ENCODE measurements at places on chromosomes 7 and 10.
A peak's percentile ranks its signal among the peaks of the same experiment; 100 is the strongest.

DNA sequence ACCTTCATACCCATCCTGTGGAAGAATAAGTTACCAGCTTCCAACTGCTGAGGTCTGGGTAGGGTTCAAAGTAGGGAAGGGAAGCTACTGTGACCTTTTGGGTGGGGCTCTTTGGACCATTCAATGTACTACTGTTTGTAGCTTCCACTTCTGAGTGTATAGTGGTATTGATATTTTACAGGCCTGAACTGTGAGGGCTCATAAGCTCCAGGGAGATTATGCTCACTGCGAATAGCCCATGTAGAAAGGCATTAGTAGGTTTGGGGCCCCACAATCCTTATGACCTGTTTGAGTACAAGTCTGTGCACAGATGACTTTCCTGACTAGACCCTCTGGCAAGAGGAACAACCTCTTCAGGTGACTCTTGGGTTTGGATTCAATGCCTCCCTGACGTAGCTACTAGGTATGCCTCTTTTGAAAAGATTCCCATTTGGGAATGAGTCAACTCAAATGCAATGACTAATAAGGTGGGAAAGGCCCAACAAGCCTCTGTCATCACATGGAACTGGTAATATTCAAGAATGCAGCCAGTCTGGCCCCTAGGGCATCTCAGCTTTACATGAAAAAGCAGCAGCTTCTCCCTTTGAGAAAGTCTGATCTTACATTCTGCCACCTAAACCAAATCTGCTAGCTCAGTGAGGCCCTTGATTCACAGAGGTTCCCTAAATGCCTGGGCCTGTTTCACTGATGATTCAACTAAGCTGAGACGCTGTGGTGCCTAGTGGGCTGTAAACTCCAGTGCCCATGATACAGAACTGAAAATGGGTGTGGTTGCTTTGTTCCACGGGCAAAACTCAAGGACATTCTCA, 79.8 kb downstream of the ABI1 start:
- DNase-seq = peak; percentile 35

- DNase-seq = no peak
Observed at GRCh38 chr7:108008240-108008639, 5.3 kb upstream of the LAMB1 start.

DNA sequence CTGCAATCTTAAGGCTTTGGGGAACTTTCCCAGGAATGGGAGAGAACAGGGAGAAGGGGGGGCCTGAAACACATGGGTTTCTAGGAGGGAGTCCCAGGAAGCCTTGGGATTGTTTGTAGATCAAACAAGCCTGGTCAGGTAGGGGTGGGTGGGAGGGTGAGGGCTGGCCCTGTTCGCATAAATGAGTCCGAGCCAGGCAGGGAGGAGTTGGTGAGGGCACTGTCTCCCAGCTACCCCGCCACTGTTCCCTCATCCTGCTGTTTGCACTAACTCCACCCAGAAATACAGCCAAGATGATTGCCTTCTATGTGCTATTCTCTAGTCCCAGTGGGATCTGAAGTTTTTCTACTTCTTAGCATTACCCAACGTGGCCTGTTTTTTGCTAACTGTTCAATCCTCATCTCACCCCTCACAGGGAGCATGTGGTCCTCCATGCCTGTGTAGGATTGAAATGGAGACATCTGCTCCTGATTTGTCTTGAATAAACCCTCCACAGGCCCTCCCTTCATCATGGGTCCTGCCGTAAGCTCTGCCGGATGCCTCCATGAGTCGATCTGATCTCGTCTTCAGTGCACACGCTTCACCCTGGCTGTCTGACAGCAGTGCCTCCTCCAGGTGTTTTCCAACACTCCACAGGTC, 257.0 kb downstream of the COBL start:
- DNase-seq = no peak

DNA sequence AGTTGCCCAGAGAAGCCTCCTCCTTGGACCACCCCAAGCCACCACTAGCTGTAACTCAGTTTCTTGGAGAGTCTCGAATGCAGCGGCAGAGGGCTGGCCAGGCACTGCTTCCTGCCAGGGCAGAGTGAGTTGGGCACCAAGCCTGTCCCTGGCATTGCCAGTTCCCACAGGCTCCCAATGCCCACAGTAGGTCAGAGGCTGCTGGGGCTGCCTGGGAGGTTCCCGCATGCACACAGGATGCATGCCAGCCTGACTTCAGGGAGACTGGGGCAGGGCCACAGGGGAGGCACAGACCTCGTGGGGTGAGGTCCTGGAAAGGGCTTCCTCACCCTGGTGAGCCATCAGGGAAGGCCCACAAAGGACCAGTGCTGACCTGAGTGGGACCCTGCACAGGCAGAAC, 152.8 kb downstream of the ZNF248 start:
- no peak for DNase-seq

- DNase-seq = no peak
Observed at GRCh38 chr10:69474742-69475432, 23.6 kb downstream of the TSPAN15 start.

GRCh38 chr10:111079781-111080180, 3.0 kb downstream of the ADRA2A start:
- DNase-seq = no peak

DNA sequence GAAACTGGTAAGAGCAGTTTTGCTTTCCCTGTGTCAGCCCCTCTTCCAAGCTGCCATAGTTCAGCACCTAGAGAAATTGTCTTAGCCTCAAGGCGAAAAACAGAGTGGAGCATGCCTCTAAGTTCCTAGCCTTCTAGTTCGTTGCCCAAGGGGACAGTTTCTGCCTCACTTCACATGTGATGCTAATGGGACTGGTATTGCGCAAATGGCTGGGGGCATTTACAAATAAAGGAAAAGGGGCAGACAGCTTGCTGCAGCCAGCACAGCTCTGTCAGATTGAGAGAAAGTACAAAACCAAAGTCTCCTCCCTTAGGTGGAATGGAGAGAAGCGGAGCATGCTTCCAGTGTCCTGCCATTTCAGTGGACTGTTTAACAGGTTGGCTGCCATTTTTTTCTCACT, 567.7 kb downstream of the ETV1 start:
- DNase-seq = no peak

- DNase-seq = no peak
Observed at GRCh38 chr10:80281784-80282765, 7.4 kb downstream of the MAT1A start.

DNA sequence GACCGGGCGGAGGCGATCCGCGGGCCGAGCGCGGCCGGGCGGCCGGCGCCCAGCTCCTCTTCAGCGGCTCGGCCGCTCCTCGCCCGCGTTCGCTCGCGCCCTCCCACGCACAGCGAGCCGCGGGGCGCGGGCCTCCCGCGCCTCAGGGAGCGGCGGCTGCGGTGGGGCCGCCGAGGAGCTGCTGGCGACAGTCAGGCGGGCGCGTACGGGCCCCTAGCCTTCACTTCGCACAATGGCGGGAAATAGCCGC, at the start of gene MCMBP:
TSS of gene MCMBP (minus strand) at position 234 of the 250 bp plus-strand sequence. CDS start 259 bp downstream, outside the sequence.
- DNase-seq = no peak

DNA sequence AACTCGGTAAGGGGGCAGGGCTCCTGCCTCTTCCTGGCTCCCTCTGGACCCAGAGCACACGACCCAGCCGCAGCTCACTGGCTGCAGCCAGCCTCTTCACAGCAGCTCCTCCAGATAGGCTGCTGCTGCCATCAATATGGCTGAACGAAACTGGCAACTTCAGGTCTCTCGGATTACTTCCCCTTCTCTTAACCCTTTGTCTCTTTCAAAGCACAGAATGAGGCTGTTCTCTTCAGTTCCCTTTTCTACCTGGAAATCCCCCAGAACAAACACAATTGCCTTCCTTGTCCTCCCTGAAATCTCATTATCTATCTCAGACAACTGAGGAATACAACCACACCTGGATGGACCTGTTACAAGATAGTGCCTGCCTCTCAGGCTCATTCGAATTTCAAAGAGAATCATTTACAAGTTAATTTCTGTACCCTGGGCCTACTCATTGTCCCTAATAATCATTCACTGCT, 193.4 kb upstream of the MBL2 start:
- DNase-seq = no peak

DNA sequence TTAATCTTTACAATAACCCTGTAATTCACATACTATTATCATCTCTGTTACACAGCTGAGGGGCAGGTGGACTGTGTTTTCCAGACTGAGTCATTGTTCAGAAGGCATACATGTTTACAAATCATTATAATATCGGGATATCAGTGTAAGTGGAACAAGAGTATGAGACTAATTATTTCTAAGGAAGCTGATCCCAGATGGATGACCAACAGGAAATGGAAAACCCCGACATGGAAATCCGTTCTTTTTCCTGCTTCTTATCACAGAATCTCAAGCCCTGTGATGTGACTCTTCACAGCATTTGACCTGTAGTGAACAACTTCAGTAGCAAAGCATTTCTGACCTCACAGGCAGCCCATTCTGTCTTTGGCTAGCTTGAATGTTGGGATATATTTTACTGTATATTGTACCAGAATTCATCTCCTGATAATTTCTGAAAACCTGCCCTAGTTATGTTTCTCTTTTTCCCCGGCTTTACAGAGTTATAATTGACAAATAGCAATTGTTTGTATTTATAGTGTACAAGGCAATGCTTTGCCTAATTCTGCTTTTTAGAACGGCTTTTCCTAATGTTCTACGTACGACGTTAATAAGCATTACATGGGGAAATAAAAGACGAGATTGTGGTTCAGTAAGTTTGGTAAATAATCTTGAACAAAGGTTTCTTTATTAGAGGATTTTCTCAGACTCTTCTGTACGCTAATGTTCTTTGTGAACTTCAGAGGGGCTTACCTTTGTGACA, 78.6 kb upstream of the SYPL1 start:
- no peak for DNase-seq

DNA sequence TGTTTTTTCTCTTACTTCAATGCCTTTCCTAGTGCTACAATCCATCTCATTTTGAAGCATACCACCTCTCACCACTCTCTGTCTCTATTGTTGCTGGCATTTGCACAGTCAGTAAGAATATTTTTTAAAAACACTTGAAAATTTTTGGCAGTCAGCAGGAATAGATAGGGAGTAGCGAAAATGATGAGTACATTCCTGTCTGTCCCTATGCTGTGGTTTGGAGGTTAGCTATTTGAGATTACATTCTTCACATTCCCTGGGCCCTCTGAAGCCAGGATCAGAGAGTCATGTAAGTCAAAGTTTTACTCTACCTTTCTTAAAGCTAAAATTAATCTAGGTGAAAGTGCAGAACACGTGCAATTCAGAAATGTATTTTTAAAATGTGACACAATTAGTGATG, 53.0 kb upstream of the MAGI2 start:
- DNase-seq = no peak

DNA sequence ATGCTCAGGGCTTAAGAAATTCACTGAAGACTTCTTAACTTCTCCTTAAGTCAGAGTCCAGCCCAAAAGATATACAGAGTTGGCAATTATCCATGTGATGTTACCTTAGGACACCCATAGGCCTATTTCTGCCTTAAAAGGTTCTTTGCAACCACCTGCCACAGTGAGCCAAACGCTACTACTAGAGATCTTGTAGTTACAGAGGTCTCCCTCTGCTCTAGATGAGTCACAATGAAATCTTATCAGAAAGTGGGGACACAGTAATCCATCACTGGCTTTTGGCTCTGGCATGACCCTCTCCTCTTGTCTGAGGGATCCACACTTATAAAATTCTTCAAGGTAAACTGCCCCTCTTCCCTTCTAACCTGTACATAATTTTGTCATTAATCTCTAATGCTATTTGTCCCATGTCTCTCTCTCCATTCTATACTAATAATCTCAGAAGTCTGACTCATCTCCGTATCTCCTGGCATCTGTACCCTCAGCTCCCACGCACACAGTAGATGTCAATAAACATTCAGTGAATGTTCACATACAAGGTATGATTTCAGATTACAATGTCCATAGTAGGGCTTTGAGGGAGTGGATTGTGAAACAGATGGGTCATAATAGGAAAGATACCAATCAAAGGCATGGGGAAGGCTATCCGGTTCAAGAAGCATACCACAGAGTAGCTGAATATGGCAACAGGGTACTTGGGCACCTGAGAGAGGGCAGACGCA, 112.1 kb downstream of the SGMS1 start:
- peak; percentile 87 for DNase-seq

- peak; percentile 82 for DNase-seq
Observed at GRCh38 chr7:6221340-6222319, 50.8 kb downstream of the CYTH3 start.

DNA sequence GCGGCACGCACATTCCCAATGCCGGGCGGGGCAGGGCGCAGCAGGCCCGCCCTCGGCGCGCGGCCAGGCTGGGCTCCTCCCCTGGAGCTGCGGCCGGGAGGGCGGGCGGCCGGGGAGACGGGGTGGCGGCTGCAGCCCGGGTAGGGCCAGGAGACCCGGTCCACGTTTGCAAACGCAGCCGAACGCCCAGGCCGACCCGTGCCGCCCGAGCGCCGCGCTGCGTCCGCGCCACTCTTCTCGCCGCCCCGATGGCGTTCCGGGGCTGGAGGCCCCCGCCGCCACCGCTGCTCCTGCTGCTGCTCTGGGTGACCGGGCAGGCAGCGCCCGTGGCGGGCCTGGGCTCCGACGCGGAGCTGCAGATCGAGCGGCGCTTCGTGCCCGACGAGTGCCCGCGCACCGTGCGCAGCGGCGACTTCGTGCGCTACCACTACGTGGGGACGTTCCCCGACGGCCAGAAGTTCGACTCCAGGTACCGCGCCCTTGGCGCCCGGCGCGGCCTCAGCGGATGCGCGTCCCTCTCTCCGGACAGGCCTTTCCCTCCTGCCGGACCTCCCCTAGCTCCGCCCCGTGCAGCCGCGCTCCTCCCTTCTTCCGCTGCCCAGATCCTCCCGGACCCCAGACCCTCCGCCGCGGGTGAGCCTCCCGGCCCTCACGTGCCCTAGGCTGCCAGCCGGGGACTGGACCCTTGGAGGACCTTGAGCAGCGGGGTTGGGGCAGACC, at the start of gene FKBP9:
TSS of gene FKBP9 (plus strand) at position 115 of the 720 bp plus-strand sequence. CDS start at position 249, 134 bp downstream.
- peak; percentile 25 for DNase-seq

- no peak for DNase-seq
Observed at GRCh38 chr10:127734753-127735152, 2.2 kb upstream of the FOXI2 start.

- peak; percentile 50 for DNase-seq
Observed at GRCh38 chr7:96823274-96823673, 113.6 kb upstream of the SEM1 start.

DNA sequence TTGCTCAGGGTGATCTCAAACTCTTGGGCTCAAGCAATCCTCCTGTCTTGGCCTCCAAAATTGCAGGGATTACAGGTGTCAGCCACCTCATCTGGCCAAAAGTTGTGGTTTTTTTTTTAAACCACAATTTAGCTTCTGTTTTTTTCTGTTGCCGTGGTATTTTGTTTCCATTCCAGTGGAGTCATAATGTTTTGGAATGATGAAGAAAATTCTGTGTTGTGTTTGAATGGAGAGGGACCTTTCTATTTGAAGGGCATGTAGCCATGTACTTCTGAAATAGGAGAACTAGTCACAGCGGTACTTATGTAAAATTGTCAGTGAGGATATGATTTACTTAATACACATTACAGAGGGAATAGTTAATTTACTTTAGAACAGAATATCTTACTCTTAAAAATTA, 201.3 kb downstream of the ARL4A start:
- DNase-seq = peak; percentile 10

DNA sequence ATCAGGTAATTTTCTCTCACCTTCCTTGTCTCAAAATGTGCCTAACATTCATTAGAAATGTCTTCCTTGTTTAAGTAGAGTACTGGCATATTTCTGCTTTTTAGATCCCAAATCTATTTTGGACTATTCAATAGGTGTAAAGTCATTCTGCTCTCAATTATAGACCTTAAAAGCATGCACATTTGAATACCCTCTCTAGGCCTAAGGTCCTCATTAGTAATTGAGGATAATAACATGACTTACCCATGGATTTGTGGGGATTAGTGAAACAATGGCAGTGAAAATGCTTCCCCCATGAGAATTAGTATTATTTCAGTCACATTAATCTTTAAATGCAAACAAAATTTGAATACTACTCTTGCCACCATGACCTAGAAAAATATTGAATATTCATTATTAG, 1073.0 kb upstream of the CELF2 start:
- DNase-seq = no peak

GRCh38 chr7:70380421-70381015, 751.4 kb upstream of the GALNT17 start:
- no peak for DNase-seq
